Left lobe of liver (tissue), 2 donors: ENCODE measurements at places on chromosomes 1 and 21. TPM values are rescaled to one million over a fixed set of nuclear protein-coding genes. Genes with fewer than 3 reads are reported as not detected.

DNA sequence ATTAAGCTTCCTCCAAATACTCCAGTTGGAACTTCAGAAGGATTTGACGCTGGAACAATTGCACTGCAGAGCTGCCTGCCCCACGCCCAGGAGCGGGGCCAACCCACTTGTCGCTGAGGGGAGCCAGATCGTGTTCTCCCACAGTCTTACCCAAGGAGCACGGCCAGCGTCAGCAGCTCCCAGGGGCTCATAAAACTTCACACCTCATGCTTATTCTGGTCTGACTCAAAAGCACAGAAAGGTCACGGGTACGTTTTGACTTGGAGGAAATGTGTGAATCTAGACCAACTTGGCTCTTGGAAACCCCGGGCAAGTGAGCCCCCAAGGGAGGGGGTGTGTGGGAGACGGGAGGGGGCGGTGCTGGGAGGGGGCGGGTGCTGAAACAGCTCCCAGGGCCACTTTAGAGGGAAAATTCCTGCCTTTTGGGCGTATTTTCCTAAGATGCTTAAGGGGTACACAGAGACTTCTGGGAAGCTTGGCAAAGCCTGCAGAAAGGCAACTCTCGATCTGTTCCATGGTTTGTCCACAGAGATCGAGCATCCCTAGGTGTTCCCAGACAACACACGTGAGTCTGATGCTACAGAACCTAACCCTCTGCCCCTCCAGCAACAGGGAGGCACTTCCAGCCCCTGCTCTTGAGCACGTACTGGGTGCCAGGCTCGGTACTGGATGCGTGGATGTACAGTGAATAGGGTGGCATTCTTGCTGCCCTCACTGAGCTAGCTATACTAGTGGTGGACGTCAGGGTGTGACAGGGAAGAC, 98.9 kb downstream of the DHRS3 start:
- no peak for DNase-seq

GRCh38 chr1:223774134-223774814, 61.9 kb downstream of the CAPN2 start:
- DNase-seq = no peak

DNA sequence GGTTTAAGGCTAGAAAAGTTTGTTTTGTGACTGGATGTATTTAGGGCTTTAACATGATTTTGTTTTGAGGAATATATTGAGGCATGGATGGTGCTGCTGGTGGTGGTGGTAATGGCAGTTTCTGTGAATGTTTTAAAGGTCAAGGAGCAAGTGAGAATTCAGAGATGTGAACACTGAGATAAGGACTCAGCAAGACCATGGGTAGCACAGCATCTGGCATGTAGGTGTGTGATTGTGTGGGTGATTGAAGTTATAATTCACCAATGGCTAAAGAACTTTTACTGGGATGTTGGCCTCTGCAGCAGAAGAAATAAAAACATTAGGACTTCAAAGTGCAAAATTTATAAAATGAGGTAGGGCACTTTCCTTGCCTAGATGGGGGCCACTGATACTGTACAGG, 65.9 kb downstream of the MACF1 start:
- no peak for DNase-seq

GRCh38 chr1:33575324-33575879, 103.0 kb downstream of the ZSCAN20 start:
- no peak for DNase-seq

DNA sequence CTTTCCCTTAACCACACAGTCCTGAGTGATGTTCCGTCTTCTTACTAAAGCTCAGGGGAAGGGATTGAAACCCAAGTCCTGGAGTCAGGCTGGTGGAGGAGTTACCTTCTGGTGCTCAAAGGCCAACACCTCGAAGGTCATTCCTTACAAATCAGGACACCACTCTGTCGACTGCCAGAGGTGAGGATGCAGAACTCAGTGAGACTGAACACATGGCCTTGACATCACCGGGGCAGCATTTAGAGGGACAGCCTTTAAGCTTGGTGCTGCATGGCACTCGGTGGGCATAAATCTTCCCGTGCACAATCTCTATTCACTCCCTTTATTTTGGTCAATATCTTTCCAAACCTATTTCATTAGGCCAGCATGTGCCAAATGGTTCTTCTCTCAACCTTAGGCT, 130.9 kb downstream of the ASTN1 start:
- DNase-seq = no peak

GRCh38 chr1:56331207-56331891, 248.0 kb downstream of the PLPP3 start:
- no peak for DNase-seq

- no peak for DNase-seq
These were observed 32.2 kb downstream of the AIDA start for GRCh38 chr1:222680080-222680479.

DNA sequence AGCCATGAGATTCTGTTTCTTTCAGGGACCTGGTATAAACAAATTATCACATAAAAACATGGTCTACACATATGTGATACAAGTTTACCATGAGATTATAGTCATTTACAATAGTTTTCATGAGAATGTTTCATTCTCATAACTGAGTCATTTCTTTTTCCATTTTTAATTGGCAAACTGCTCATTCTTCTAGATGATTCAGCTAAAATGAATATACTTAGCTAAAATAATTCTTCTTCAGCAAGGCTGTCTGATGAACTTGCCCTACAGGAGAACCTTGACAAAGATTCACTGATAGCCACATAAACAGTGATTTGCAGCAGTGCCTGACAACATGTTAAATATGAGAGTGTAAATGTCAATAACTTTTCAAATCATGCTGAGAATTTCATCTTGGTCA, 253.2 kb downstream of the FMN2 start:
- DNase-seq = no peak

GRCh38 chr1:33692206-33693188, 171.4 kb upstream of the HMGB4 start:
- no peak for DNase-seq

Gene FAM131C
- total RNA-seq = not detected

Gene RHD
- 0.18 TPM for total RNA-seq

Gene PLA2G2C
- total RNA-seq = not detected

Gene USP24
- 17.7 TPM for total RNA-seq

Gene RGS8
- total RNA-seq = not detected
